ENCODE measurements at places on chromosomes 11 and 22.

GRCh38 chr11:69603111-69603836 lies 37.7 kb upstream of the CCND1 start:
- no peak for DNase-seq

- DNase-seq = peak; percentile 56
Observed at GRCh38 chr11:66126808-66127555, 56.9 kb downstream of the PACS1 start.

DNA sequence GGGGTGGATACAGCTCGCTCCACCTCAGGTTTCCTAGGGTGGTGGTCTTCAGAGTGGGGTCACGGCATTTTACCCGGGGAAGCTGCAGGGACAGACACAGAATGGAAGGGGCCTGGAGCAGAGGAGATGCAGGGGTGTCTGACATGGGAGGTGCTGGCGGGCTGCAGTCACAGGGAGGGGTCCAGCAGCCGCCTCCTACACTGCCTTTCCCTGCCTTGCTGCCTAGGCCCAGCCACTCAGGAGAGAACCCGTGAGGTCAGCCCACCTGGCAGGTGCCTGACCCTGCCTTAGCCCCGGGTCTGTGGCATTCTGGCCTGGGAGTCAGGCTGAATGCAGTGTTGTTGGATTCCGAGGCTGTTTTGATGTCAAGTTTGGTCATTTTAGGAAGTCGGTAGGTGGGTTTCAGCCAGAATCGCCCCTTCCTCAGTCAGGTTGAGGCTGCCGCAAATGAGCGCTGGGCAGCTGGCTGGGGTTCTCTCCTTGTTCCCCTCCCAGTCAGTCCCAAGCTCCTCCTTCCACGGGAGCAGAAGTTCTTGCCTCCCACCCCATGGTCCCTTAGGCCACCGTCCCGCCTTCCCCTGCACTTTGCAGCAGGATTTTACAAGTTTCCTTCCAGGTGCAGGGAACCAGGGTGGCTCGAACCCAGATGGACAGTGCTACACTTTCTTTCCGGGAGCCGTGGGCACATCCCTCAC lies 294.5 kb downstream of the TBC1D22A start:
- no peak for DNase-seq

DNA sequence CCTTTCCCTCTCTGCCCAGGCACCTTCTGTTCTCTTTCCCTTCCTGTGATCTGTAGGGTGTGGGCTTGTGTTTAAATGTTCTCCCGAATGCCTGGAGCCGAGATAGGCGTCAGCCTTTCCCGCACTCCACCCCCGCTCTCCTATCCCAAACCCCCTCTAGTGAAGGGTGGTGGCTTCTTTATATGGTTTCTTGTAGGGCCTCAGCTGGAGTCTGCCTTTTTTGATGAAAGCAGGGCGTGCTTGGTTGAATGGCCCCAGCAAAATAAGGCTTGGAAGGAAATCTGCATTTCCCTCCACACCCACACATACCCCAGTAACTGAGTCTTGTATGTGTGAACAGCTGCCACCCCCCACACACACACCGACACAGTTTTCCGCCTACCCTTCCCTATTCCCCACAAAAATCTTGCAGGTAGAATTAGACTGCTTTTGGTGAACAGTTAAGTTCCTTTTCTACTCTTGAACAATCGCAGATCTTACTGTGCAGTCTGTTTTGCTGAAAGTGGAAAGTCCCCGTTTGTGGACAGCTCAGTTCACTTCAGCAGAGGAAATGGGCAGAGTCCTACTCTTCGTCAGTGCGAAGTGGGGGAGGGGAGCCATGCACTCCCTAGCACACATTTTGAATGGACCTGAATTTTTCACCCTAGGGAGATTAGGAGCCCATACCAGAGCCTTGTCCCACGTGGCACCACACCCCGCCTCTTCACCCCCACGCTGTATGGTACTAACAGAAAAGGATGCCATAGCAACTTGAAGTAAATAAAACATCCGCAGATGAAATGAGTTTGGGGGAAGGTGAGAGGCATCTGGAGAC lies 25.5 kb upstream of the GRK2 start:
- peak; percentile 57 for DNase-seq

- DNase-seq = no peak
Observed at GRCh38 chr11:78622666-78623065, 48.0 kb upstream of the NARS2 start.

DNA sequence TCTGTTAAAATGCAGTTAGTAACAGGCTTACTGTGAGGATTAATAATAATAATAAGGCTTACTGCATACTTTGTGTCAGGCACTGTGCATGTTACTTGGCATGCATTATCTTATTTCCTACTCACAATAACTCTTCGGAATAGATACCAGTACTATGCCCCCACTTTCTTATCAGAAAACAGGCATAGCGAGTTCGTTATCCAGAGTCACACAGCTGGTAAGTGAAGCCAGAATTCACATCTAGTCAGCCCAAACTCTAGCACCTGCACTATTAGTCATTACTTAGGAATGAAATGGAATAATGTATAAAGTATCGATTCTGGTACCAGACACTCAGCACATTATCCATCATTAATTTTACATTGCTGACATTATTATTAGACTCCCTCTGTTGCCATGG lies 155.7 kb upstream of the BLID start:
- DNase-seq = no peak

GRCh38 chr11:2724653-2725367 lies 25.0 kb upstream of the KCNQ1OT1 start:
- no peak for DNase-seq

- DNase-seq = peak; percentile 3
Observed at GRCh38 chr22:47168900-47169800, 406.7 kb downstream of the TBC1D22A start.

DNA sequence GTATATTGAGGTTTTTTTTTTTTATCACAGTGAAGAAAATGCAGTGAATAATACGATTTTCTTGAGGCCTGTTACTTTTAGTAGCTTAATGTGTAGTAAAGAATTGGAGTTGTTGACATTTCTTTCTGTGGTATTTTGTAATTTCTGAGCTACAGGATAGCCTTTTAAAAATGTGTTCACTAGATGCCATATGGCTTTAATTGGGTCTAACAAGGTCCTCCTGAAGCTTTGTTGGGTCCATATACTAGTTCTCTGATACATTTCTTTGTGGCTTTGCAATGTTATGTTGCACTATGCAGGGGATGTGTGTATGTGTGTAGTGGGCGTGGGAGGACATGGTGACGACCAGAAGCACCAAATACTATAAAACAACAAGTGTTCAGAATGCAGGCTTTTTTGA lies 25.1 kb downstream of the FBXO7 start:
- DNase-seq = no peak

DNA sequence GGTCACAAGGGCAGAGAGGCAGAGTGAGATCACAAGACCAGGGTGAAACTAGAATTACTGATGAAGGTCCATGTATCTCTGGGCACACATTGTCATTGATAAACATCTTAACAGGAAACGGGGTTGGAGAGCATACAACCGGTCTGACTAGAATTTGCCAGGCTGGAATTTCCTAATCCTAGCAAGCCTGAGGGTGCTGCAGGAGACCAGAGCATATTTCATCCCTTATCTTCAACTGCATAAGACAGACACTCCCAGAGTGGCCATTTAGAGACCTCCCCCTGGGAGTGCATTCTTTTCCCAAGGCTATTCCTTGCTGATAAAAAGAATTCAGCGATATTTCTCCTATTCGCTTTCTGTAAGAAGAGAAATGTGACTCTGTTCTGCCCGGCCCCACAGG lies 84.6 kb upstream of the IZUMO1R start:
- DNase-seq = no peak
